ENCODE measurements at places on chromosomes 13 and 19.
A peak's percentile ranks its signal among the peaks of the same experiment; 100 is the strongest.

DNA sequence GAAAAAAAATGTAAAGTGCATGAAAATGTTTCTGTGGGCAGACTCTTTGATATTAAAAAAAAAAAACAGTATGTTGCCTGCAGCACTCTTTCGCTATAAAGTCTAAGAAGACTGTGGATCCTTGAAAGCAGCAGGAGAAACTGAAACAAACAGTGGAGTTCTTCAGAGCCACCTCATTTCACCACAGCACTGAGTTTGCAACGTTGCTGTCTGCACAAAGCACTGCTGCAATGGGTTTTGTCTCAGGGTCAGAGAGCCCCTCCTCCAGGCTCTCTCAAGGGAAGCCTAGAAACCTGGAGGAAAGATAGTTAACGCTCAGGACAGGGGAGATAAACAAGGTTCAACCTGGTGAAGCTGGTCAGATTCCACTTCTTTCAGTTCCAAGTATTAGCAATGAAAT, 248.7 kb downstream of the EFNB2 start:
- DNase-seq = no peak

GRCh38 chr19:13309864-13310263, 159.7 kb downstream of the IER2 start:
- no peak for DNase-seq

GRCh38 chr19:34308381-34309367, 54.3 kb downstream of the GARRE1 start:
- no peak for DNase-seq

GRCh38 chr13:34340534-34340933, 522.6 kb downstream of the RFC3 start:
- no peak for DNase-seq

GRCh38 chr19:44987148-44987675, 14.1 kb upstream of the RELB start:
- no peak for DNase-seq

DNA sequence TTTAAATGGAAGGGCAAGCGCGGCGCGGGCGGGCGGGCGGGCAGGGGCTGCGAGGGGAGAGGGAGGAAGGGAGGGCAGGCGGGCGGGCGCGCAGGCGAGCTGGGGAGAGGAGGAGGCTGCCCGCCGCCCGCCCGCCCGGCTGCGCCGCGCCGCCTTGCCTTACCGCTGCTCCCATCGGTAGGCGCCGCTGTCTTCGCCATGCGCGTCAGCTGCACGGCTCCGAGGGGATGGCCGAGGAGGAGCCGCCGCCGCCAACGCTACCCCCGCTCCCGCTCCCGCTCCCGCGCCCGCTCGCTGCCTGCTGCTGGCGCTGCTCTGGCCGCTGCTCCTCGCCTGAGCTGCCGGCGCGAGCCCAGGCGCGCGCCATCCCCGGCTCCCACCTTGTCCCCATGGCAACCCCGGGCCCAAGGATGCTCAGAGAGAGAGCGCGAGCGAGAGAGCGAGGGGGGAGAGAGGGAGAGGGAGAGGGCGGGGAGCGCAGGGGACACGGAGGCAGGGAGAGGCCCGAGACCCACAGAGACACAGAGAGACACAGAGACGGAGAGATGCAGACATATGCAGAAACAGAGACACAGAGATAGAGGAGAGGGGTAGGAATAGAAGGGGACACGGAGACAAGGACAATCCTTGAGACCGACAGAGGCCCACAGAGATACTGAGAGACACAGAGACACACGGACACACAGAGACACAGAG, 40.3 kb downstream of the DEDD2 start:
- peak; percentile 51 for DNase-seq

DNA sequence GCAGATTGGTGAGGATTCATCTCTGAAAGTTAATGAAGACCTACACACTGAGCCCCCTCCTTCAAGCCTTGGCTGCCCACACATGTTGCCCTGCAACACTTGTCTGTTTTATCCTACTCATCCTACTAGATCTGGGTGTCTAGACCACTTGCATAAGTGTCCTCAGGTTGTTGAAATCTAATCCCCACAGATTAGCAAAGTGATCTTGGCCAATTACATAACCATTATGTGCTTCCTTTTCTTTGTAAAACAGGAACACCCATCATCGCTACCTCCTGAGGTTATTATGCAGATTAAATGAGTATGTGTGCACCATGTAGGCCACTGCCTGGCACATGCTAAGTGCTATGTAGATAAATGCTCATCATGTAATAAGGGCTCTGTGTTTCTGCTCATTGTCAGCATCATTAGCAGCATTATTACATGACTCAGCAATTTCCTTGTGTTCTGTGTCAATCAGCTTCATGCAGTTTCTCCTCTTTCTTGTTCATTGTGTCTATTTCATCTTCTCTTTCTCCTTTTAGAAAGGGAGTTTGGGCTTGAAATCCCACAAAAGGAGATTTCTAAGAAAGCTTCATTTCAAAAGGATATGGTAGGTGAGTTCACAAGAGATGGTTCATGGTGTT, 15.1 kb downstream of the ZNF175 start:
- no peak for DNase-seq

GRCh38 chr13:96768524-96768923, 225.8 kb downstream of the OXGR1 start:
- no peak for DNase-seq

- DNase-seq = no peak
Observed at GRCh38 chr13:41645331-41645730, 188.0 kb downstream of the RGCC start.

DNA sequence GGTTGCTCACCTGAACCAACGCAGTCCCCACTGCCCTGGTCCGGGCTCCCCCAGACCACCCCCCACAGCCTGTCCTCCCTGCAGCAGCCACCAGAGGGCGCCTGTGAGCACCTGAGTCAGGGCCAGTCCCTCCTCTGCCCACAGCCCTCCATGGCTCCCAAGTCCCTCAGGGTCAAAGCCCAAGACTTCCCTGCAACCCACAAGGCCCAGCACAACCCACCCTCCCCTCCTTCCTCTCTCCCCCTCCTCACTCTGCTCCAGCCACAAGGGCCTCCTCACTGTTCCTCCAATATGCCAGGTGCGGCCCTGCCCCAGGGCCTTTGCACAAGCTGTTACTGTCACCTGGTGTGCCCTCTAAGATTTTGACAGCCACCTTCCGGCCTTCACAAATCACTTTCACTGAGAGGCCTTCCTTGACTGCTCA, 10.9 kb downstream of the GNA15 start:
- peak; percentile 64 for DNase-seq

DNA sequence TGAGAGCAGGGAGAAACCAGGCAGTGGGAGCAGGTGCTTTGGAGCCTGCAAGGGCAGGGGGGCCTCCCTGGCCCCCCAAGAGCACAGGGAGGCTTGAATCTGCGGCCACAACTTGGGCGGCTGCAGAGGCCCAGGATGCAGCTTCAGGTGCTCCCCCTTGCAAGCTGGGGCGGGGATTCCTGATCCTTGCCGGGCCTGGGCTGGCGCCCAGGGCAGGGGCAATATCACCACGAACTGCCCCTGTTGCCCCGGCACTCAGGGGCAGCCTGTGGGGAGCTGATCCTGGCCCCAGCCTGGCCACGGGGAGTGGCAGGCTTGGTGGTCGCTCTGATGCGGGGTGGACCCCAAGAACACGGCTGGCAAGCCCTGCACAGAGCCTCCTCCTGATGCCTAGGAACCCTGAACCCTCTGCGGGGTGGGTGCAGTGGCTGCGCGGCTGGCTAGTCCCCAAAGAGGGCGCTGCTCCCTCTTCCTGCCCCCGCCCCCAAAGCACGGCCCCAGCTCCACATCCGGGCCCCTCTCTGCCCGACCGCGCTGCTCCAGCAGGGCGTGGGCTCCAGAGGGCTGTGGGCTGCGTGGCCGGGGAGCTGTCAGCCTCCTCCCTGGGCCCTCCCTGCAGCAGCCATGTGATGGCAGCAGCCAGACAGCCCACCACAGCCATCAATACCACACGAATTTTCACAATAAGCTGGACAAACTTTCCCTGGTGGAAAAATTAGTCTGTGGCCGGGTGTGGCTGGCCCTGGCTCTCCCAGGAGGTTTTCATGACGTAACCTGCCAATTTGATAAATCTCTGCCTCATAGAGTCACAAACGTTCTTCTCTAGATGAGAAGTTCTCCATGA, 21.0 kb downstream of the TNFSF9 start:
- DNase-seq = no peak

DNA sequence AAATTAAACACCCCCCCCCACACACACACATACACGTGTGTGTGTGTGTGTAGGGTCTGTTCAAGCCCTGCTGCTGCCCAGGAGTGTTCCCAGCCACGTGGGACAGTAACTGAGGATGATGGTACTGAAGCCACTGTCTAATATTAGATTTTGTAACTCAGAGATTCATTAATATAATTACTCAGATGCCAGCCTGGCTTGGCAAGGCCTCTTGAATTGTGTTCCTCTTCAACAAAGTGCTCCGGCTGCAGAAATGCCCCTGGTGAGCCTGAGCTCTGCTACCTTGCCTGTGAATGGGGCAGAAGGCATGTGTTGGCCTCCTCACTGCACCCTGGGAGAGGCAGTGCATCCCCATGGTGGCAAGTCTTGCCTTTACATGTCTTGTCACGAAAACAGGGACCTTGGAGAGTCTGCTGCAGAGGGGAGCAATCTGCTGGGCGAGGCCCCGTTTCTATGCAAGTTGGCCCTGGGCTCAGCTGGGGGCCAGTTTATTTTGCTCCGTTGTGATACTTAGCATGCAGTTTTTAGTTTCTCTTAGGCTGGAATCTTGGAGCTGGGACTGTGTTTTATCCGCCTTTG, 44.0 kb downstream of the NFIX start:
- no peak for DNase-seq

GRCh38 chr19:48487544-48487943, 18.4 kb downstream of the CYTH2 start:
- no peak for DNase-seq

DNA sequence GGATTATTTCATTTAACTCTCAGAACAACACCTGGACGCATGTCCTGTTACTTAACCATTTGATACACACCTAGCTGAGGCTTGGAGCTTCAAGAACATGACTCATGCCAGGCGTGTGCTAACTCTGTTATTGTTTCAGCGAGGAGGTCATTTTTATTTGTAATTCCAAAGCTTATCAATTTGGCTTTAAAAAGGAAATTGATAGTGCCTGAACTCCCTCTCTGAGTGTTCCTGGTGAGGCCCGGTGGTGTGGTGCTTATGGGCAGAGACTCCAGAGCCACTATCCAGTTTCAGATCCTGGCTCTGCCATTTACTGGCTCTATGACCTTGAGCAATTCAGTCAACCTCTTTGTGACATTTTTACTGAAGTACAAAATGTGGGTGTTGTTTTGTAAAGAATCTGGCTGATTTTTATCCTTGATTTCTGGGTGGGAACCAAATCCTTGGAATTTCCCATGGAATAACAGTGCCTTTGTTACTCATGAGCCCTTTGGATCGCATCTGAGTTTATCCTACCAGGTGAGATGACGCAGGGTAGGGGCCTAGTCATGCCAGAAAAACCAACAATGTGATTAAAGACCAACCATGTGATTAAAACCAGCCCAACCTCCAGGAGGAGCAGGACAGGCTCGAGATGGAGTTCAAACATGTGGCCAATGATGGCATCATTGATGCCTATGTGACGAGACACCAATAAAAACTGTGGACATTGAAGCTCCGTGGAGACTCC, 198.8 kb downstream of the MYO16 start:
- DNase-seq = no peak

- no peak for DNase-seq
Observed at GRCh38 chr13:91904005-91904404, 505.6 kb downstream of the GPC5 start.

- DNase-seq = no peak
Observed at GRCh38 chr13:107864543-107865317, 350.6 kb downstream of the LIG4 start.
